ENCODE measurements at places on chromosomes 2 and 18. TPM values are rescaled to one million over a fixed set of nuclear protein-coding genes. Genes with fewer than 3 reads are reported as not detected.

ASNSD1 gene
- polyA plus RNA-seq, result 36.9 TPM

ASPRV1 gene
- 3.7 TPM for polyA plus RNA-seq

GAREM1 gene
- 13.4 TPM for polyA plus RNA-seq

GCC2 gene
- 17.7 TPM for polyA plus RNA-seq

ERFE gene
- polyA plus RNA-seq, result 6.4 TPM
